Skin of body (tissue), 3 donors: ENCODE measurements at places on chromosomes 5 and 9.

DNA sequence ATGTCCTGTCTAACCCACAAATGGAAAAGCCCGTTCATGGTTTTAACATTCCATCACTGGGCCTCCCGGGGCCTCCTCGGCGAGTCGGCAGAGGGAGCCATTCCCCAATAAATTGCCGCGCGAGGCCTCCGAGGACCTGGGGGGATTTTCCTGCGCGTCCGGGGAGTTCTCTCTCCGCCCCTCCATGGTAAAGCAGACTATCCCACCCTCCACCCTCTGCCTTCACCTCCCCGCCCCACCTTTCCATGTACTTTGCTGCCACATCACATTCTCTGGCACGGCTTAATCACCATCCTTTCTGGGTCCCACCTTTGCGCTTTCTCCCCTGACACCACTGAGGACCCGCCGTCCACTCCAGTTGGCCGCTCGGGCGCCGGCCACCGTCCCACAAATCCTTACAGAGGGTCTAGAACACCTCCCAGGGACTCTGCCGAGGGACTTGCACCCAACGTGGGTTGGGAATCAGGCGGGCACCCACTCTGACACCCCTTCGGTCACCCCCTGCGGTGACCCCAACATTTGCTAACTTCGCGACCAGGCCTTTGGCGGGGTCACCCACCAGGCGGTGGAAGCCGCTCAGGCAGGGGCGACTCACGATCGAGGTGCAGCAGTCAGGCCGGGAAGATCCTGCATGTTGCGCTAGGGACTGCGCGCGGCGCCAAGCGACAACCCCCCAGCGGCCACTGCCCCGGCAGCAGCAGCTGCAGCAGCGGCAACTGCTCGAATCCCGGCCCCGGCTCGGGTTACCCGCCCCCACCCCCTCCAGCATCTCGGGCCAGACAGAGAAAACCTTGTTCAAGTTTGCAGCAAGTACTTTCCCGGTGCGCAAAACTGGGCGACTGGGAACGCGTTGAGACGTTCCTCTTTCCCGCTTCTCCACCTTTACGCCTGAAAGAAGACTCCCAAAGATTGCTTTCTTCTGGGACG is at the start of gene MEGF10:
Gene MEGF10 (plus strand): TSS at position 778 of the 927 bp plus-strand sequence. CDS start 40,513 bp downstream, outside the sequence.
- peak; percentile 22 for DNase-seq

- DNase-seq = no peak
Measured at GRCh38 chr9:32349013-32349412, 35.4 kb upstream of the ACO1 start.

GRCh38 chr5:141705469-141705868 is 23.4 kb upstream of the ARAP3 start:
- DNase-seq = no peak

DNA sequence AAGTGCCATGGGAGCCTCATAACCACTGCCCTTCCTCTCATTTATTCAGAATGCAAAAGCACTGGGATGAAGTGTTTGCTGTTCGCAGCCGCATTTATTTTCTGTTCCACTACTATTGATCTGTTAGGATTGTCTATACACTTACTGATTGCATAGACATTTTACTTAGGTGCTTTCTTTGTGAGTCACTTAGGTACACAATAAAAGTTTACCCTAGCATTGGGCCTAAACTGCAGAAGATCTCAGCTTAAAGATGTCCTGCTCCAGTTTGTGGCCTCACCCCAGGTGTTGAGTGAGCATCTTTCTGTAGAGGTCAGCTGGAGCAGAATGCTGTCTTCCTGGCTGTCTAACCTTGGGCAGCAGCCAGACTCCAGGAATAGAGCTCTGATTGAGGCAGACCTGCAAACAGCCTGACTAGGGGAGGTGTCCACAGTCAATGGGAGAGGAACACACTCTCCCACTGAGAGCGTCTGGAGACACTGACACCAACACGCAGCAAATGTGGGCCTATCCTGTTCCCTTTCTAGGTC is 54.0 kb downstream of the GPR21 start:
- DNase-seq = no peak

DNA sequence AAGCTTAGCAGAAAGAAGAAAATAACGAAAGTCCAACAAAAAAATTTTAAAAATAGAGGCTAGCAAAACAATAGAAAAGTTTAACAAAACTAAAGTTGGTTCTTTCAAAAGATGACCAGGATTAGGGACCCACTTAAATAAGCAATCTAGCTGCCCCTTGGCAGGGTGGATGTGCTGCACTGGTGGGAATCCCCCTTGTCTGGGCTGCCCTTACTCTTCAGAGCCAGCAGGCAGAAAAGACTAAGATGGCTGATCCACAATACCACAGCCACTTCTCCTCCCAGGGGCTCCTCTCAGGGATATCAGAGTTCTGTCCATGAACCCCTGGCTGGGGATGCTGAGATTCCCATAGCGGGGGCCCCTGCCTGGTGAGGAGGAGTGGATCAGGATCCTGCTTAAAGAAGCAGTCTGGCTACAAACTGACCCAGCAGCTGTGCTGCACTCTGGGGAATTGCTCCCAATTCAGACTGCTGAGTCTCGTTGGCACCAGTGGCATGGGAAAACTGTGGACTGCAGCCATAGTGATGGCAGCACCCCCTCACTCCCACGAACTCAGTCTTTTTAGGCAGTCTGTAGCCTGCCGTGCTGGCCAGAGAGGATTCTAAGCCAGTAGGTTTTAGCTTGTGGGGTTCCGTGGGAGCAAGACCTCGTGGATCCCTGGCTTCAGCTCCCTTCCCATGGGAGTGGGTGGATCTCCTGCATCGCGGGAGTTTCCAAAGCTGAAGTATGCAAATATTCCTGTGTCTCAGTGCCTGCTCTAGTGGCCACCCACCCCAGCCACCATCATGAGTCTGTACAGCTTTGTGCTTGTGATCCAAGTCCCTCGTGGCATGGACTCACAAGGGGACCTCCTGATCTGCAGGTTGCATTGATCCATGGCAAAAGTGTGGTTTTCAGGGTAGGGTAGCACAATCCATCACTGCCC is 2.9 kb upstream of the INSL6 start:
- no peak for DNase-seq

DNA sequence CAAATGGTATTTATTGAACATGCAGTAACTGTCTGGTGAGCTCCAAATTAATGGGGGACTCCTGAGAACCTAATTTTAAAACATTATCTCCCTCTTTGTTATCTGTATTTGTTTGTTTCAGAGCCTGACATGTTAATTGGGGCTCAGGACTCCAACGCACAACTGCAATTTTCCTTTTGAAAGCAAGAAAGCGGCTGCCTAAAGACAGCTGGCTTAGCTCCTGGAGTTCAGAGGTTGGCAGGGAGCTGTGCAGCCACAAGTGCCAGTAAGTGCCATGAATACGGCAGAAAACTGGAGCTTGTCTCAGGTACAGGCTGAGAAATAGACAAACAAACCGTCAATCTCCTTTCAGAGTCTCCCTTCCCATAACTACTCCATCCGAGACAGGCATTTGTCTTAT is 80.9 kb downstream of the PPP2R2B start:
- DNase-seq = no peak

DNA sequence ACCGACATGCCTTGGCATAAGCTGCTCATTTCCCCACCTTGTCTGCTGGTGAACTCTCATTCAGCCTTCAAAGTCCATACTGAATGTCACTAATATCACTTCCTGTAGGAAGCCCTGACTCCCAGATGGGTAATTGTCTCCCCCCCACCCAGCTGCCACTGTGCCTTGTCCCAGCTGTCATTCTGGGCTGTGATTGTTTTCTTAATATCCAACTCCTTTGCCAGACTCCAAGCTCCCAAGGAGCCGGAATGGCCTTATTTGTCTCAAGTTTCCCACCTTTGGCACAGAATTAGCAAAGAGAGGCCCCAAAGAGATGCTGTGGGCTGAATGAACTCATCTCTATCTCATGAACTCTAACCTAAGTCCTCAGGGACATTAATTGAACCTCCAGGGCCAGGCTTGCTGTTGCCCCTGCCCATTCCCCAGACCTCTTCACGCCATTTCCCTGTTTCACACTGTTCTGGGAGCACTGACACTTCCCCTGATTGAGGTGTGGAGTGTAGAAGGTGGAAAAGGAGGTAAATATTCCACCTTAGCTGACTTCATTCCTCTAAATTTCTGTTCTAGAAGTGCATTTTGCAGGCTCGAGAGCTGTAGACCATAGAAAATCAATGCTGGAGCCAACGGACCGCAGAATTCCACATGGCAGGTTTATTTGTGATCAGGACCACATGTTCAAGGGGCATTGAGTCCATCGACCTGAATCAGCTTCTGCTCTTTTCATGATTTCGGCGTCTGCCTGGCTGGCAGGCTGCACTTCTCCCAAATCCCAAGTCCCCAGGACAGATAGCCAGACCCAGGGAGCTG is 4.9 kb upstream of the SH3PXD2B start:
- no peak for DNase-seq

DNA sequence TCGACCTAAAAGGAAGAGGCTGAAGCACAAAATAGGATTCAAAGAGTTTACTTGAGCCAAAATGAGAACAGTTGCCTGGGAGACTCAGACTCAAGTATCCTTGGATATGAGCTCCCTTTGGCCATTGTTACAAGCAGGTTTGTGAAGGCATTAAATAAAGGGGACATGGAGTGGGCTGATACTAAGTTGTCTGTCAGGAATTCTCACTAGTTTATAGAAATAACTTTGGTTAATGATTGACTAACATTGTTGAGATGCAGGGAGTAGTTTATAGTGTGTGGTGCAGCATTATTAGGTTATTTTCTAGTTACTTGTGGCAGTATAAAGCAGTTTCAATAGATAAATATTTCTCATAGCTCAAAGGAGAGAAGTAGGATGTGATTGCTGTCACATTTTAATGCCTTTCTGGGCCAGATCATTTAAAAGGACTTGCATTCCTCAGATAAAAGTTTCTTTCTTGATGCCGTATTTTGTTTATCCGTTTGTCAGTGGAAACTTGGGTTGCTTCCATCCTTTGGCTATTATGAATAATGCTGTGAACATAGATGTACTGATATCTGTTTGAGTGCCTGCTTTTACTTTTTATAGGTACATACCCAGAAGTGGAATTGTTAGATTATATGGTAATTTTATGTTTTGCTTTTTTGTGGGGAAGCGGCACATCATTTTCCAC is 9.1 kb downstream of the AP3S1 start:
- no peak for DNase-seq

GRCh38 chr9:75914883-75915452 is 24.5 kb downstream of the PCSK5 start:
- DNase-seq = no peak

GRCh38 chr5:90366948-90367347 is 42.6 kb downstream of the CETN3 start:
- DNase-seq = no peak

DNA sequence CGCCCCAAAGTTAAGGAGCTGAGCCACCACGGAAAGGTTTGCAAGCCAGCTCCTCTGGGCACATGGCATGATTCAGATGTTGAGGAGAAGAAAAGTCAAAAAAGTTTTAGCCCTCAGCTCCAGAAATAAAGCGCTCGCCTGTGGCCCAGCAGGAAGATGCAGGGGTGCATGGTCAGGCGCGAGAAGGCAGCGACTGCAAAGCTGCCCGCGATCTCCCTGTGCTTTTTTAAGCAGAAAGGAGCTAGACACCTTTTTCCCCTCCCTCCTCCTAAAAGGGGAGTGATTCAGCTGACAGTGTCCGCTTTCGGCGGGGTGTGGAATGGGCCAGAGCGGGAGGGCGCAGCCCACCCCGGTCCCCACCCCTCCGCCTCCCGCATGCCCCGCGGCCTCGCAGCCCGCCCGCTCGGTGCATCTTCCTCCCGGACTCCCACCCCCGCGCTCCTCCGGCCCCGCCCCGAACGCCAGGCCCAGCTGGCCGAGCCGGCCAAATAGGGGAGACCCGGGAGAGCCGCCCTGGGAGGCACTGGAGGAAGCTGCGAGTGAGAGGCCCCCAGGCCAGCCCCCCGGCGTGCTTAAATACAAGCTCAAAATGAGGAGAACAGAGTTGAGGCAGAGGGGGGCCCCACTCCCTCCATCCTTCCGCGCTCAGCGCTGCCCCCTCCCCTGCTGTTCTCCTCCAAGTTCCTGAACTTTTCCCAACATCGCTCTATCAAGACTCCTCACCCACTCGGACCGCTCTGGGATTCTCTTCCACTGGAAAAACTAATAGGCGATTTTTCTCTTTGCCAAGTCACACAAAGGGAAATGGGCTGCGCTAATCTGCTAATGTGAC is at the start of gene ADAMTS12:
Gene ADAMTS12 (minus strand): TSS at position 203 of the 832 bp plus-strand sequence. CDS start 134 bp downstream, at position 69.
- DNase-seq = peak; percentile 79

- DNase-seq = no peak
Measured at GRCh38 chr9:120264528-120264927, 315.4 kb downstream of the CDK5RAP2 start.

DNA sequence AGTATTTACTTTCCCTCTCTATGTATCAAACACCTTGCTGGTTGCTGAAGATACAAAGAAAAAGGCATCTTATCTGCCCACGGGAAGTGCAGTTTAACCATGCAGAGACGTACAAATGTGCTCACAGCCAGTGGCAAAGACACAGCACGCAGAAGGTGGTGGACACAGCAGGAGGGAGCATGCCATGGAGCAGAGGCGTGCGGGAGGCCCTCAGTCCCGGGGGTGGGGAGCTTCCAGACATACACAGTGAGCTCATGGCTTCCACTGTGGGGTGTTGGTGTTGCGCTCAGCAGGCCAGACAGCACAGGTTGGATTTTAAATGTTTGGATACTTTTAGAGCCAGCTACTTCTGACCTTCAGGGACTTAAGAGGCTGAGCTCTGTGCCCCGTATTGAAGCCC is 8.8 kb upstream of the BARX1 start:
- DNase-seq = no peak

- no peak for DNase-seq
Measured at GRCh38 chr5:113218200-113218599, 216.6 kb downstream of the TSSK1B start.

- DNase-seq = no peak
Measured at GRCh38 chr9:108477529-108478006, 378.2 kb downstream of the ACTL7B start.

- no peak for DNase-seq
Measured at GRCh38 chr9:125467116-125467740, 205.6 kb downstream of the GAPVD1 start.
